ENCODE measurements at places on chromosomes 6 and 20.

GRCh38 chr20:5810800-5811422 is 60.7 kb downstream of the SHLD1 start:
- no peak for DNase-seq
- H3K36me3 ChIP-seq, result no peaks in the 10 kb centered on the region
- H3K27me3 ChIP-seq, result no peaks in the 10 kb centered on the region
- H3K4me3 ChIP-seq, result no peak overlapping the region
- H3K4me1 ChIP-seq, result no peaks in the 10 kb centered on the region
- H3K27ac ChIP-seq, result no peak overlapping the region

DNA sequence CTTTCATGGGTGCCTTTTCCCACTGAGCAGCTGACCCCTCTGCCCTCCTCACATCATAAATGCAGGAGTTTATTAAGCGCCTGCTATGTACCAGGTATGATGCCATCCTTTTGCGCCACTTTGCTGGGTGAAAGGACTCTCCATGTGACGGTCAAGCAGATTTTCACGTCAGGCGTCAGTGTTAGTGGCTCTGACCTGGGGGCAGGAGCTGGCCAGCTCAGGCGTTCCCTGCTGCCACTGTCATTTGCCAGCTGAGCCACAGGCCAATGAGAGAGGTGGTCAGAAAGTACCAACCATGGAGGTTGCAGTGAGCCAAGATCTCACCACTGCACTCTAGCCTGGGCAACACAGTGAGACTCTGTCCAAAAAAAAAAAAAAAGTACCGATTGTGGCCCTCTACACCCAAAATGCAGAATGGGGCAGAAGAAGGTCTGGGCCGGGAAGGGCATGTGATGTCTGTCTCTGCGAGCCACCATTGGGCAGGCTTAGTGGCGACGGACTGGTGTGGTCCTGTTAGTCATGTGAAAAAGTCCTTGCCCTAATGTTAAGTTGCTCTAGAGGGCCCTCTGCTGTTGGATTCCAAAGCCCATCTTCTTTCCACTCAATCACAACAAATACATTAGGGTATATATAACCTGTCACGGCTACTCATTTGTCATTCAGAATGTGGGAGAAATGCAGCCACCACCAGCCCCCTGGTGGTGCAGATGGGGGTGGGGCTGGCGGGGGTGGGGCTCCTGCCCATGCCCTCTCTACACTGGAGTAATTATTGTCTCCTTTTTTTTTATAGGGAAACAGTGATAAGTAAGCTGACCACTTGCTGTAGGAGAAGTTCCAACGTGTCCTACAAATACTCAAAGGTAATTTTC is 18.4 kb upstream of the SLC22A1 start:
- H3K27me3 ChIP-seq, result no peaks in the 10 kb centered on the region
- DNase-seq, result peak; percentile 60
- no peak overlapping the region for H3K4me3 ChIP-seq
- peaks cover 3% of the 10 kb centered on the region for H3K4me1 ChIP-seq
- peaks cover 29% of the 10 kb centered on the region for H3K36me3 ChIP-seq
- H3K27ac ChIP-seq, result peak overlapping the region; percentile 76

GRCh38 chr20:45450097-45450818 is 19.3 kb upstream of the WFDC2 start:
- no peak for DNase-seq
- H3K27ac ChIP-seq, result no peak overlapping the region
- no peaks in the 10 kb centered on the region for H3K27me3 ChIP-seq
- no peaks in the 10 kb centered on the region for H3K4me1 ChIP-seq
- no peaks in the 10 kb centered on the region for H3K36me3 ChIP-seq

- no peak for DNase-seq
- H3K4me1 ChIP-seq, result no peaks in the 10 kb centered on the region
- peaks cover 15% of the 10 kb centered on the region for H3K36me3 ChIP-seq
- no peaks in the 10 kb centered on the region for H3K27me3 ChIP-seq
- H3K4me3 ChIP-seq, result no peak overlapping the region
Measured at GRCh38 chr20:49098136-49098535, 52.0 kb downstream of the CSE1L start.

DNA sequence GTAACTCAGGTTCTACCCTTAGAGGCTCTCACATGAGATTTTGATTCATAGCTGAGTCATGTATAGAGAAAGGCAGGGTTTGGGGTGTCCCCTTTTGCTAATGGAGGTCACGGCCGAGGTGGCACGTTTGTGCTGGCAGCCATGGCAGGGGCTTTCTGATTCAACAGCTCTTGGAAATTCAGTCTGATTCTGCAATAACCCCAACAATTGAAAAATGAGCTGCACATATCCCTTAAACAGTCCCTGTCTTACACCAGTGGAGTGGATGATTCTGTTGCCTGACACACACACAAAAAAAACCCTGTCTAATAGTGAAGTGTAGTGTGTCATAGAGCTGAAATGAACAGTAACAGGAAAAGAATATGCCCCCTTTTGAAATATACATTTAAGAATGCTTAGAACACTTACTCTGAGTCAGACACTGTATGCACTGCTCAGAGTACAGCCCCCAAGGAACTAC is 40.4 kb upstream of the ARG1 start:
- H3K4me3 ChIP-seq, result no peak overlapping the region
- H3K36me3 ChIP-seq, result no peaks in the 10 kb centered on the region
- no peaks in the 10 kb centered on the region for H3K27me3 ChIP-seq
- no peaks in the 10 kb centered on the region for H3K4me1 ChIP-seq
- H3K27ac ChIP-seq, result no peak overlapping the region

DNA sequence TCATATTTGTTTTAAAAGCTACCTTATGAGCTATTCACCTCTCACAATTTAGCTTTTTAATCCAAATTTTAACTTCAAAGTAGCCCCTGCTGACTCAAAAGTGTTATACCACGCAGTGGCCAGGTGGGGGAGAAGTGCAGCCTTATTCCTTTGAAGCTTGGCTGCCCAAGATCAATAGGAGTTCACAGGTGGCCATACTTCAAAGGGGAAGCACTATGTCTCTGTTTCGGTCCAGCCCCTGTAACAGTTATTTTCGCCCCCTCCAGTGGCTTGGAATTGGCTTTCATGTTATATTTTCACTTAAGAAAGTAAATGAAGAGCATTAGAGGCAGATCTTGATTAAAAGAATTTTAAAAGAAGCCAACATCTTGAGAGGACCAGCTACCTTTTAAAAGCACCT is 608.4 kb downstream of the EPHA7 start:
- no peaks in the 10 kb centered on the region for H3K27me3 ChIP-seq
- H3K36me3 ChIP-seq, result no peaks in the 10 kb centered on the region
- H3K4me3 ChIP-seq, result no peak overlapping the region
- no peak overlapping the region for H3K27ac ChIP-seq
- peak; percentile 34 for DNase-seq

- DNase-seq, result no peak
- H3K36me3 ChIP-seq, result no peaks in the 10 kb centered on the region
- no peaks in the 10 kb centered on the region for H3K27me3 ChIP-seq
Measured at GRCh38 chr6:42460883-42461282, 9.2 kb upstream of the TRERF1 start.

GRCh38 chr6:4124351-4124750 is 11.0 kb downstream of the ECI2 start:
- H3K4me3 ChIP-seq, result no peak overlapping the region
- H3K4me1 ChIP-seq, result no peaks in the 10 kb centered on the region
- peaks cover 10% of the 10 kb centered on the region for H3K36me3 ChIP-seq

DNA sequence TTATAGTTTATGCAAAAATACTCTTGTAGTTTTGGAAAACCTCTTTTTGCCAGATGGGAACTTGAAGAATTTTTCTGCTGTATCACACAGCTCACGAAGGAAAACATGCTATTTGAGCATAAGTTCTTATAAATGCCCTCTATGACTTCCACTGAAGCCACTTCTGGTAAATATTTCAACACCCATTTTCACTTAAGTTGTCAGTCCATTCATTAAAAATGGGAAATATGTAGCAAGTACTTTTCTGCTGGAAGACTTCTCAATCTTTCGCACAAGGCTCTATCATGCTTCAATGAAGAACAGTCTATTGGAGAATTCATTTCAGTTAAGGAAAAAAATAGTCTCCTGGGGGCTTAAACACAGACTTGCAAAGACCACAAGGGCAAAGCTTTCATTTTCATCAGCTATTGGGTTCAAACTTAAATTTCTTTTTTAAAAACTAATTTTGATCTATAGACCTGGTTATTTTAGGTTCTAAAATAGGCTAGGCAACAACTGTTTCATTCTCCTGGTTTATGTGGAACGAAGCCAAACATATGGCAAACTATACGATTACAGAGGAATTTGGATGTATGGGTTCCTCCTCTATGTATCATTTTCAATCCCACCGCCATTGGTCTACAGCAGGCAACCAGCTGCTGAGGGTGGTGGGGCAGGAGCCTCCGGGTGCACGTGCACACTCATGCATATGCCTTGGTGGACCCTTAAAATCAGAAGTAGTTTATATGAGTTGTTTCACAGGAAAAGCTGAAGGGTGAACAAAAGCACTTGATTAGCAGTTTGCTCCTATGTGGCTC is 38.7 kb downstream of the LAMA4 start:
- peak overlapping the region; percentile 45 for H3K27ac ChIP-seq
- peaks cover 6% of the 10 kb centered on the region for H3K4me1 ChIP-seq
- H3K36me3 ChIP-seq, result no peaks in the 10 kb centered on the region
- no peaks in the 10 kb centered on the region for H3K27me3 ChIP-seq

- H3K4me3 ChIP-seq, result no peak overlapping the region
- H3K27me3 ChIP-seq, result no peaks in the 10 kb centered on the region
- no peaks in the 10 kb centered on the region for H3K36me3 ChIP-seq
- no peaks in the 10 kb centered on the region for H3K4me1 ChIP-seq
- no peak overlapping the region for H3K27ac ChIP-seq
- no peak for DNase-seq
Measured at GRCh38 chr6:5729813-5730517, 276.8 kb downstream of the NRN1 start.

DNA sequence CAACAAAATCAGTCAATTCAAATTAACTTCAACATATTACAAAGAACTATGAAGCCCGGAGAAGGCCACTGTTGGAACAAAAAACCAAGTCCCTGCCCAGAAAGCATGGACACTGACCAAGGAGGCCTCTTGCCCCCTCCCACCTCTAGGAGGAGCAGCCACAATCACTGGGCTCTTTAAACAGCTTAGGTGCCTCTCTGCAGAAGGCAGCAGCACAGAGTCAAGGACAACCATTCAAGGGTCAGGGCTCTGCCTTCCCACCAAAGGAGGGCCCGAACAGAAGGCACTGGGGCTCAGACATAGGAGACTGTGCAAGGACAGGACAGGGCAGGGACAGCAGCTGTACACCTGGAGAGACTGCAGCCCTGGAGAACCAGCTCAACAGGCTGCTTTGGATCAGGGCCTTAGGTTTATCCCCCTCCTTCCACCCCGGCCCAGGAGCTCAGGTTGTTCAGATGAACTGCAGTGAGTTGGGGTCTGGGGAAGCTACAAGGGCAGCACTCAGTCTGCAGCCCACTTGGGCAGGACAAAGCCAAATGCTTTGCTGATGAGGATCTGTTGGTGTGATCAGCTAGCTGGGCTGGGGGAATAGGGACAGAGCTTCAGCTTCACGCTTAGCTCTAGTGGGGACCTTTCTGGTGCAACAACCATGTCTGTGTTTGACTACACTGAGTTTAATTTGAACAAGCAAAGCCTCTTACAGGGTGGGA is 17.8 kb downstream of the TOMM34 start:
- H3K27me3 ChIP-seq, result no peaks in the 10 kb centered on the region
- no peak for DNase-seq
- peaks cover 31% of the 10 kb centered on the region for H3K36me3 ChIP-seq
- peaks cover 13% of the 10 kb centered on the region for H3K4me1 ChIP-seq
- H3K27ac ChIP-seq, result no peak overlapping the region
- H3K4me3 ChIP-seq, result no peak overlapping the region

- no peak overlapping the region for H3K4me3 ChIP-seq
- peaks cover 23% of the 10 kb centered on the region for H3K4me1 ChIP-seq
- no peak for DNase-seq
- H3K36me3 ChIP-seq, result no peaks in the 10 kb centered on the region
- no peak overlapping the region for H3K27ac ChIP-seq
Measured at GRCh38 chr6:47496935-47497579, 19.5 kb downstream of the CD2AP start.

DNA sequence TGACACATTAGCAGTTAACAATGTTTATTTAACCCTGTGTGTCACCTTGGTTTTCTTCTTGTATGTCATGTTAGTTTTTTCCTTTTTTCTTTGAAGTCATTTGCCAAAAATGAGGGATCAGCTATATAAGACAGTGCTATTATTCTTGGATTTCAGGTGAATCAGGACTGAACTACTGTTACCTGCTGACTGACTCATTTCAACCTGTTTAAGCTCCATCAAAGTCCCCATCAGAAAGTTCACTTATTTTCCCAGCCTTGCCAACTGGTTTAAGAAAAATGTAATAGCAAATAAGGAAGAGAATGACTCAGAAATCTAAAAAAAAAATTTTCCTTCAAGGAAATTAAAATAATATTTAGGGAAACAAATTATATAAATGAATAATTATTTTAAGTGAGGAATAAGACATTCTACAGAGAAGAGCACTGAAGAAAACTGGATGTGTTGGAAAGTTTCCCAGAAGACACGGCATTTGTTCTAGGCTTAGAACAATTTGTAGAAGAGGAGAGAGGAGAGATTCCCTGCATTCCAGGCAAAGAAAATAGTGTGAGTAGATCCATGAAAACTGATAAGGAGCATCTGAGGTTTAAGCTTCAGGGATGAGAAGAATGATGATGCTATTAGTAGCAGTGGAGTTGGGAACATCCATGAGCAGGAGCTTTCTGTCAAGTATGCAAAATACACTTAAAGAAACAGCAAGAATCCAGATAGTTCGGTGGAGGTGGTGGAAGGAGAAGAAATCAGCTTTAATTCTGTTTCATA is 84.9 kb upstream of the SIM1 start:
- H3K4me1 ChIP-seq, result peaks cover 6% of the 10 kb centered on the region
- no peak overlapping the region for H3K27ac ChIP-seq
- no peak overlapping the region for H3K4me3 ChIP-seq
- no peak for DNase-seq

DNA sequence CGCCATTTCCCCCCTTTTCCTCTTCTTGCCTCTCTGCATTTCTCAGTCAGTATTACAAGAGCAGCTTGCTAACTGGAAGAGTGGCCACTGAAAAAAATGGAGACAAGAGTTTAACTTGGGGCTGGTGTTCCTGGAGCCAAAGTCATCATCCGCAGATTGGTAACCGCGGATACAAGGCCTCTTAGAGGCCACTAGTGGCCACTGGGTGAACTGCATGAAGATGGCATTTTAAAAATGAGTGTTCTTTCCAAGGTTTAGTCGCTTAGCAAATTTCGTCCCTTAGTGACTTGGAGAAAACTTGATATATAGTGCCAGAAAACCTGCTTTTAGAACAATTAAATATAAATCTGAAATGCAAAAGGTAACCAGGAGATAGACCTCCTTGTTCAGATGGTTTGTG is 4.8 kb downstream of the F13A1 start:
- H3K4me1 ChIP-seq, result peaks cover 4% of the 10 kb centered on the region
- H3K36me3 ChIP-seq, result no peaks in the 10 kb centered on the region
- no peak overlapping the region for H3K27ac ChIP-seq

DNA sequence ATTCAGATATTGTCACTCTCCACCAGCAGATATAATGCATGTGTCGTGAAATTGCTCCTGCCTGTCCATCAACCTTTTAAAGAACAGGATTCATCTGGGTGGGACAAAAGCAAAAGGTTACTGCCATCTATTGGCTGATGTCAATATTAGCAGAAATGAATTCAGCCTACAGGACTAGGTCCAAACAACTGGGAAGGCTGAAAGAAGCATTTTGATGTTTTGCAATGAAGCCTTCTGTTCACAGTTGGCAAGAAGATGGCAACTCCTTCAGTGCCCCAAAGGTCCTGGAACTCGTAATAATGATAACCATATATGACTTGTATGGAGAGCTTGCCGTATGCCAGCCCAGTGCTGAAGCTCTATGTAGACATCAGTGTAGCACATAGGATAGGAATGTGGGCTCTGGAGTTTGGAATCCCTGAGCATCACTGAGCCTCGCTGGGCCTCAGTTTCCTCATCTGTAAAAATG is 7.5 kb downstream of the BCAS1 start:
- DNase-seq, result no peak
- H3K4me3 ChIP-seq, result no peak overlapping the region
- no peaks in the 10 kb centered on the region for H3K27me3 ChIP-seq
- H3K4me1 ChIP-seq, result no peaks in the 10 kb centered on the region
- H3K36me3 ChIP-seq, result no peaks in the 10 kb centered on the region

Data from liver (tissue), 10 donors.